Caudate nucleus (tissue), 63 donors: ENCODE measurements at places on chromosomes 7 and 10.

GRCh38 chr7:142798451-142799436, 28.0 kb downstream of the PRSS2 start:
- no peak for DNase-seq

DNA sequence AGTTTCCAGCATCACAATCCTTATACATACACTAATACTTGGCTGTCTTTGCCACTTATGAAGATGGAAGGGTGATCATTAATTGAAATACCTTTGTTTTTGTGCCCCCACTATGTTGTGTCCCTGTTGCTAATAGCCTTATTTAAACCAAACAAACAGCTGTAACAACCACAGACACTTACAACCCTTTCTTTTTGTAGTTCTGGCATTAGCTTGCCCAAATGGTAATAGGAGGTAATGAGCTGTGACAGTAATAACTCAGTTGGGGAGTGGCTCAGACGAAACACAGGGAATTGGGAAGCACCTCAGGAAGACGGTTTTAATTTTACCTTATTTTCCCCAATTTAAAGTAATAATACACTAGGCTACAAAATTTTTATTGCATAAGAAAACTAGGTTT, 83.4 kb downstream of the MDFIC start:
- no peak for DNase-seq

DNA sequence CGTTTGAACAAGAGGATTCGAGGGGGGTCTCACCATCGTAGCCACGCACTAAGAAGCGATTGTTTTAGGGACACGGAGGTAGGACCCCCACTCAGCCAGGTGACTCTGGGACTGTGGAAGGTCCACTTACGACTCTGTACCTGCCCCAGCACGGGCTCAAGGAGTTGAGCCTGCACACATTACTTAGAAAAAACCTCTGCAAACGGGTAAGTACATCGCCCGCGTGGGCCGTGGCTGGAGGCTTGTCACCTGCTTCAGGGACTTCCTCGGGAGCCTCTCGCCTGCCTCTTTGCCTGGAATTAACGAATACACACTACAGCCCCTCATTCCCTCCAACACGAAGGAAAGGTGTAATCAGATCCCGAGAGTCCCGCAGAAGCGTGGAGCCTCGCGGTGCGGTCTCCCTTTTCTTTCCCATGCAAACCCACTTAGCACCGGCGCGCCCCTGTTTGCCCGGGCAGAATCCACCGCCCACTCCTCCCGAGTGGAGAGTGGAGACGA, 826 bp downstream of the PODXL start:
- no peak for DNase-seq

DNA sequence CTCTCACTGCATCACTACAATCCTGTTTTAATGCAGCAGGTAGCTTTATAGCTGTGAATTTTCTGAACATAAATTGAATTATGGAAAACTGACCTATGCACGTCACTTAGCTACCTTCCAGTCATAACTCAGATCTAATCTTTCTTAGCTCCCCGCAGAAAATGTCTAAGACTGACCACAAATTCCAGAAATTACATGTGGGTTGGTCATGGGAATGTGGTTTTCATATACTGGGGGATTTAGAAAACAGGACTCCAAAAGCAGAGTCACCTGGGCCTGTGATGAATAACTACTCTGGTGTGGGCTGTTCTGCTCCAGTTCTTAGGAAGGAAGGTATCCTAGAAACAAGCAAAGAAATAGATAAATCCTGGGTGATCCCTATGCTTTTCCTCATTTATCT, 178.4 kb upstream of the LRRTM3 start:
- no peak for DNase-seq

GRCh38 chr7:2237109-2237602, 4.4 kb upstream of the MAD1L1 start:
- no peak for DNase-seq

GRCh38 chr10:59847888-59848287, 58.5 kb downstream of the CCDC6 start:
- DNase-seq = no peak

- no peak for DNase-seq
These were observed 12.2 kb downstream of the PTN start for GRCh38 chr7:137331378-137331777.

DNA sequence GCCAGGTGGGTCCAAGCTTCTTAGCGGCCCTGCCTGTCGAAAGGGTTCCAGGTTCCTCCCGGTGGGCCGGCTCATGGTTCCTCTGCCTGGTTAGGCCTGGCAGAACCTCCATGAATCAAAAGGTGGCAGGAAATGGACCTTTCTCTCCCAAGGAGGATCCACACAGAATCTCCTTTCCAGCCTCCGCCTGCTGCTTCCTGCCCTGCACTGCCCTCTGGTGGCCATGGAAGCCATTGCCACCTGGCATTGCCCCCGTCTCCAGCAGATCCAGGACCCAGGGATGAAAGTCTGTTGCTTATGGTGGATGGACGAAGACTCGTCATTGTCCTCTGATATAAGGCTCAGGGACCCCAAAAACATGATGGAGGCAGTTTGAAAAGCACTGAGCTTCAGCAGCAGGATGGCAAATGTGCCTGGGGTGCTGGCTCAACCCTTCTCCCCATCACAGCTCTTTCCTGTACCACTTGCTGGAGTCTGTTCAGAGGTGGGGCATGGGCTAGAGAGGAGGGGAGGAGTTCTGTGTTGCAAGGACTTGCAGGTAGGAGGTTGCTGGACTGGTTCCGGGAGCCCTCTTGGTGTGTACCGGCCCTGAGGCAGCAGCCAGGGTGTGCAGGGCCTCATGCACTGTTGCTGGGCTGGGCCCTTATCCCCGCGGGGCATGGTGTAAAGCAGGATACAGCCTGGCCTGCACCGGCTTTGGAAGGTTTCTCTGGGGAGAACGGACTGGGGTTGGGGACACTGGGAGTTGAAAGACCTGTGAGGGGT, 11.3 kb upstream of the INMT start:
- peak; percentile 66 for DNase-seq

GRCh38 chr10:123083811-123084210, 52.0 kb upstream of the HMX3 start:
- no peak for DNase-seq

GRCh38 chr10:56346845-56347415, 14.1 kb downstream of the ZWINT start:
- DNase-seq = no peak

DNA sequence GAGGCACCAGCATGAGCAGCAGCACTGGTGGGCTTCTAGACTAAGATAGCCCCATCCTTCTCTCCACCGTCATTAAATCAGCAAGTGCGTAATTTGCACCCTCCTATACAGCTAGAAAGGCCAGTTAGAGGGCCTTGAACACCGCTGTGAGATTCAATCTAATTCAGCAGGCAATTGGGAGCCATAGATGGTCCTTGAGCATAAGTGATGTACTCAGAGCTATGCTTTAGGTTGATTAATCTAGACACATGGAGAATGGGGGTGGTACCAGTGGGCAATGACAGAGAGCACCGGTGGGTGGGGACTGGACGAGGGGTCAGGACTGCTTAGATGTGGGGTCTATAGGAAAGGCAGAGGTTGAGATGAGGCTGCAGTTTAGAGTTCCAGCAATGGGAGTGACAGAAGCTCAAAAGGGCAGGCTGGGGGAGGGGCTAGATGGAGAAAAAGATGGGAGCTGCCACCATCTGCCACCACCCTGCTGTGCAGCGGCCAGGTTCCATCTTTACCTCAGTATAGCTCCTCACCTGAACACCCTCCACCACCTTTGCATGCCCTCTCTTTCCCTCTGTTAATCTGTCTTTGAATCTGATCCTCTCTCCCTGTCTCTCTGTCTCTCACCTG, 87.3 kb downstream of the C10orf105 start:
- no peak for DNase-seq

GRCh38 chr7:109476409-109476808, 906.7 kb downstream of the DNAJB9 start:
- no peak for DNase-seq

DNA sequence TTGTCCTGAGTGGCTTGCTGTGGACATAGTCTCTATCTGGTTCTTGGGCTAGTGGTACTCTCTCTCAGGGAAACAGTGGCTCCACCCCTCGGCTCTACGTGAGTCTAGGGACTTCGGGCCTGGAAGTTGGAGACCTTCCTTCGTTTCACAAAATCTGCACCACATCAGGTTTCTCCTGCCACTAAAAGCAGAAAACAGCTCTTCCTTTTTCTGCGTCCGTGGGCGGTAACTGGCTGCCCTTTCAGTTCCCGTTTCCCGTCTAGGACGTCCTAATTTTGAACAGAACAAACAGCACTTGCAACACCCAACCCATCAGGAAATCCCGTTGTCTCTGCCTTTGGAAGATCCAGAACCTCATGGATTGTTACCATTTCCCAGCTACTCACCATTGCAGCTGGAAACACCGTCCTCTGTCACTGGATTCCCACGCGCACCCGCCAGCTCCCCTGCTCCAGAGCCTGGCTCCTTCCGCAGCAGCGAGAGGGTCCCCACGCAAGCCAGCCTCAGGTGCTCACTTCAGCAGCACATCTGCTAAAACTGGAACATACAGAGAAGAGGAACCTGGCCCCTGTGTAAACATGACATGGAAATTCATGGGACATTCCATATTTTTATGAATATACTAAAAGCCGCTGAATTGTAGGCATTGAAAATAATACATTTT, 311.4 kb upstream of the AKR1E2 start:
- DNase-seq = no peak

- no peak for DNase-seq
These were observed 52.8 kb upstream of the ANTXRL start for GRCh38 chr10:46234026-46234425.

GRCh38 chr10:124719213-124719851, 24.8 kb downstream of the FAM53B start:
- peak; percentile 24 for DNase-seq

DNA sequence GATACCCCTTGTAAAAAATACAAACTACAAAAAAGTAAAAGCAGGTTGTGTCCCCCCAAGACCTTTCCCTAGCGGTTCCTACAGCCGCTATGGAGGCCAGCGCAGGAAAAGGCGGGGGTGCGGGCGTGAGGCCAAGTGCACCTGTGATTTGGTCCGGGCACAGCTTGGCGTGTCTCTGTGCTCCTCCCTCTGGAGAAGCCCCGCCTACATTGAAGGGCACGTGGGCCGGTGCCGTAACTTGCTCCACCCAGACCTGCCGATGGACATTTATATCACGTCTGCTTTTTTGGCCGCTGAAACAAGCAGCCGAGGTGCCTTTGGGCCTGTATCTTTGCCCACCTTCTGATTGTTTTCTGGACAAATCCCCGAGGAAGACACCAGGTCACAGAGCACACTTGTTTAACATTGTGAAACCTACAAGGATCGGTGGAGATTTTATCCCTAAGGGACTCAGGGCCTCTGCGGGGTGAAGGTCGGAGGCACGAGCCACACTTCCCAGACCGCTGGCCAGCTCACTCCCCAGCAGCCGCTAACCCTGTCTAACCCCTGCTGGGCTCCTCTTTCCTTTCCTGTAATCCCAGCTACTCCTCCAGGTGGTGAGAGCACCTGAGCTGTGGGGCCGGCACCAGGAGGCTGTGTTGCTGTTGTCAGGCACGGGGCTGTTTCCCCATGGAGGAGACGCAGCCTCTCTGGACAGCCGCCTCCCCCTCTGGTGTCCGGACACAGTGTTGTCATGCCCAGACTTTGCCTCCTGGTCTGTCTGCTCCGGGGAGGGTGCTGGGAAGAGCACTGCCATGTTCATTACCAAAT, 18.8 kb upstream of the INPP5A start:
- DNase-seq = no peak

- DNase-seq = no peak
These were observed 54.5 kb downstream of the COL1A2 start for GRCh38 chr7:94449151-94449725.

DNA sequence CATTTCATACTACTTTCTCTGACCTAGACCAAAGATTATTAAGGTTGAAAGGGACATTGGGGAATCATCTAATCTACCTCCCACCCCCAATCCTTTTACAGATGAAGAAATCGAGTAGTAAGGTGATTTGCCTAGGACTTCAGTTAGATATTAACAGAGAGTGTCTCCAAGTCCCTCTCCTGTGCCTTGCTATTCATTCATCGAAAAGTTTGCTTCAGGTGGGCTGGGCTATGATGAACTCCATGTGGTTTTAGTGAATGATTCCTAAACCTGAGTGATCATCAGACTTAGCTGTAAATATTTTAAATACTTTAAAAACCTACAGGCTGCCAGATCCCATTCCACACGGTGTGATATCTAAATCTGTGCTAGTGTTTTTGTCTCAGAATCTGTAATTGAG, 259.4 kb upstream of the SORCS1 start:
- DNase-seq = no peak

DNA sequence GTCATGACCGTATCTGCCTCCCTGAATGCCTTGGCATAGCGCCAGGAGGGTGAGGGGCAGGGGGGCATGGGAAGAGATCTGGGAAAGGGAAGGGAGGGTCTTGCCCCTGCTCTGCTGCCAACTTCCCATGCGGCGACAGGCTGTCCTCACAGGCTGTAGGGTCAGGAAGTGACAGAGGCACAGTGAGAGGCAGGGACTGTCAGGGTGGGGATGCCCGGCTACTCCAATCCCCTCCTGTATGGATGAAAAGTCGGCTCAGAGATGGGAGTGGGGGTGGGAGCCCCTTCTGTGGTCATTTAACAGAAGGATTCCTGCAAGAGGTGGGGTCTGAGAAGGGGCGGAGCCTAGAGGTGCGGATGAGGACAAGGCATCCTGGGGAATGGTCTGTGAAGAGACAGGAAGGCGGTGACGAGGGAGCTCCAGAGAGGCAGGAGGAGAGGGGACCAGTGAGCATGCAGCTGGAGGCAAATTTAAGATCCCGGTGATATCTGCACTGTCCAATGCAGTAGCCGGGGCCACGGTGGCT, 20.8 kb upstream of the UNC5B start:
- no peak for DNase-seq

GRCh38 chr10:132143162-132143561, 43.6 kb upstream of the DPYSL4 start:
- DNase-seq = no peak

DNA sequence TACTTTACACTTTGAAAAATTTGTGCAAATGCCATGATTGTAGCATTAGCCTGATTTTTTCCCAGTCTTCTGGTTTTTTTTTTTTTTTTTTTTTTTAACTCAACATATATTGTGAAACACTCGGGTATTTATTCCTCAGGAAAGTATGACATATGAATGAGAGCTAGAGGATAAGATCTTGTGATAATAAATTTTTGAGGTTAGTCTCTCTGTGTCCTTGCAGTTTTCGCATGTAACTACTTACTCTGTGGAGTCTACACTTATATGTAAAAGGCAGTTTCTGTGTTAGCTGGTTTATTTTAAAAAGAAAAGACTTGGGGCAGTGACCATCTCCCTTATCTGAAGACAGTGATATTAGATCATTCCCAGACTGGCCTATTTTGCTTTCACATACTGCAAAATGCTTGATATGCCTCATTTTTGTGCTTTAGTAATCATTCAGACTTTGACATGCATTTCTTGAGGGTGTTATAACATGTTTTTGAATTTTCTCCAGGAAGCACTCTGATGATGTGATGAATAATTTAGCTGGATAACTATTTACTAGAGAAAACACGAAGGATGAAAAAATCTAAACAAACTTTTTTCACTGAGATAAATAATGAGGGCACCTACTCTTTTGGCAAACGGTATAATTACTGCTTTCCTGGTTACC, 371.0 kb downstream of the NRG3 start:
- DNase-seq = no peak

GRCh38 chr10:117541909-117542705, 439 bp upstream of the EMX2 start:
- no peak for DNase-seq
